ENCODE measurements at places on chromosomes 5 and 9. TPM values are rescaled to one million over a fixed set of nuclear protein-coding genes. Genes with fewer than 3 reads are reported as not detected.

DNA sequence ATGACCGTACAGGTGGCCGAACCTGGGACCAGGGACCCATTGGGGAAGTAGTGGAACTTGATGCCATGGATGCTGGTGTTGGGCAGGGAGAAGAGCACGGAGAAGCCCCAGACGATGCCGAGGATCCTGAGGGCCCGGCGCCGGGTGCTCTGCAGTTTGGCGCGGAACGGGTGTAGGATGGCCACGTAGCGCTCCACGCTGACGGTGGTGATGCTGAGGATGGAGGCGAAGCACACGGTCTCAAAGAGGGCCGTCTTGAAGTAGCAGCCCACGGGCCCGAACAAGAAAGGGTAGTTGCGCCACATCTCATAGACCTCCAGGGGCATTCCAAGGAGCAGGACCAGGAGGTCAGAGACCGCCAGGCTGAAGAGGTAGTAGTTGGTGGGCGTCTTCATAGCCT lies 585 bp downstream of the NMUR2 start:
- H3K4me3 ChIP-seq = no peak overlapping the region
- H3K27ac ChIP-seq = no peak overlapping the region
- no peaks in the 10 kb centered on the region for H3K36me3 ChIP-seq
- no peaks in the 10 kb centered on the region for H3K27me3 ChIP-seq
- H3K4me1 ChIP-seq = no peaks in the 10 kb centered on the region
- no peak for DNase-seq

GRCh38 chr5:60510663-60511062 lies 189.3 kb downstream of the DEPDC1B start:
- no peak for DNase-seq
- no peaks in the 10 kb centered on the region for H3K27me3 ChIP-seq
- no peaks in the 10 kb centered on the region for H3K36me3 ChIP-seq
- H3K27ac ChIP-seq = no peak overlapping the region

GRCh38 chr5:76958991-76959767 lies 6.3 kb downstream of the CRHBP start:
- no peak for DNase-seq
- H3K4me1 ChIP-seq = peaks cover 3% of the 10 kb centered on the region
- peaks cover 7% of the 10 kb centered on the region for H3K27me3 ChIP-seq
- H3K36me3 ChIP-seq = no peaks in the 10 kb centered on the region
- H3K4me3 ChIP-seq = no peak overlapping the region
- H3K27ac ChIP-seq = no peak overlapping the region

- no peak for DNase-seq
- no peaks in the 10 kb centered on the region for H3K36me3 ChIP-seq
- H3K27me3 ChIP-seq = no peaks in the 10 kb centered on the region
These were observed 90.9 kb upstream of the GRIA1 start for GRCh38 chr5:153399595-153399994.

GRCh38 chr9:89021154-89021803 lies 30.0 kb downstream of the S1PR3 start:
- no peak overlapping the region for H3K27ac ChIP-seq
- no peak overlapping the region for H3K4me3 ChIP-seq

DNA sequence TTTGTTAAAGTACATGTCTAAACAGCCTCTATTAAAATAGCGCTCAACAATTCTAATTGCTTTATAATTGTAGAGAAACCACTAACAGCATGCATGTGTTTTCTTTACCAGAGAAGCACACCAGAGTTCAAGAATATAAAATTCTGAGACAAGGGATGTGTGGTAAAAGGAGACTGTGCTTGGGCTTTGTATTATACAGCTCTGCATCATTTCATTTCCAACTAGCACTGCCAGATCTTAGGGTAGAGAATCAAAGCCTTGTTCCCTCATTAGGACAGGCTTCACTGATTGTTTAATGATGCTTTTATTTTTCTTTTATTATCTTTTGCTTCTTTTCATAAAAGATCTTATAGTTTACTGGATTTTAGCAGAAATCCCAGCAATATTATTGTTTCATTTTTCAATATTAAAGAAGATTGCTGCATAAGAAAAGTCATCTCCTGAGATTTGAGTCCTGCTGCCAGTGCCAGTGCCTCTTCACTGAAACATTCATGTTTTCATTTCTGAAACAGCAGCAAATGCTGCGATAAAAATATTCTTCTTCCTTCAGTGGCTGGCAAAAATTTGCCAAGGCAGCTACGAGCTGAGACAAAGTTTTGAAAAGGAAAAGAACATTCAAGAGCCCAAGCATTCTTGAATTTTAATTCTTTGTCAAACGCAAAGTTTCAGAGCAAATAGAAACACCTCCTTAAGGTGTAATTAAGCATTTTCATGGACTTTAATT lies 491.0 kb upstream of the PIK3R1 start:
- H3K27me3 ChIP-seq = no peaks in the 10 kb centered on the region
- no peak for DNase-seq
- H3K36me3 ChIP-seq = no peaks in the 10 kb centered on the region
- no peaks in the 10 kb centered on the region for H3K4me1 ChIP-seq
- no peak overlapping the region for H3K27ac ChIP-seq

GRCh38 chr9:89457376-89457855 lies 40.5 kb downstream of the SEMA4D start:
- no peaks in the 10 kb centered on the region for H3K36me3 ChIP-seq
- H3K27ac ChIP-seq = no peak overlapping the region
- peaks cover 32% of the 10 kb centered on the region for H3K4me1 ChIP-seq
- no peak overlapping the region for H3K4me3 ChIP-seq

- H3K27me3 ChIP-seq = no peaks in the 10 kb centered on the region
- H3K4me1 ChIP-seq = peaks cover 14% of the 10 kb centered on the region
- no peak overlapping the region for H3K27ac ChIP-seq
- no peak overlapping the region for H3K4me3 ChIP-seq
- H3K36me3 ChIP-seq = no peaks in the 10 kb centered on the region
- DNase-seq = no peak
These were observed 82.2 kb downstream of the TRIO start for GRCh38 chr5:14225173-14225834.

Gene LURAP1L
- total RNA-seq = 1.6 TPM
